ENCODE measurements at places on chromosomes 3 and 15.

- DNase-seq = no peak
Observed at GRCh38 chr3:29686889-29687592, 406.2 kb downstream of the RBMS3 start.

- no peak for DNase-seq
Observed at GRCh38 chr15:51335538-51336410, 2.6 kb downstream of the CYP19A1 start.

- no peak for DNase-seq
Observed at GRCh38 chr15:97012986-97013385, 682.5 kb downstream of the NR2F2 start.

DNA sequence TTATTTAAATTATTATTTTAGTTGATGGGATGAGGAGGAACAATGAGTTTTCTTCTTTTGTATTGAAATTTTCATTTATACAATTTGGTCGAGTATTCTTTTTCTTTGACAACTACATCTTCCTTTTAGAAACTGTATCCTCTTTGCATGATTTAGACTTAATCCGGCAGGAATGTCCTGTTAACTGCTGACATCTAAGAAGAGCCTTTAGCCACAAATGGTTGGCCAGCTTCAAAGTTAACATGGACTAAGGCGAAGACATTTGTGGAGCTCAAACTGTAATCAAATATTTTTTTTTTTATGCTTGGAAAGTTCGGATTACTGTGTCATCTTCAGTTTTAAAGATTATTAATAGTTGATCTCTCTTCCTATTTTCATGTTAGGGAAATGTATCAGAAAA is 43.2 kb downstream of the RIOX2 start:
- DNase-seq = no peak

- DNase-seq = no peak
Observed at GRCh38 chr3:148077965-148078364, 619.7 kb upstream of the AGTR1 start.

DNA sequence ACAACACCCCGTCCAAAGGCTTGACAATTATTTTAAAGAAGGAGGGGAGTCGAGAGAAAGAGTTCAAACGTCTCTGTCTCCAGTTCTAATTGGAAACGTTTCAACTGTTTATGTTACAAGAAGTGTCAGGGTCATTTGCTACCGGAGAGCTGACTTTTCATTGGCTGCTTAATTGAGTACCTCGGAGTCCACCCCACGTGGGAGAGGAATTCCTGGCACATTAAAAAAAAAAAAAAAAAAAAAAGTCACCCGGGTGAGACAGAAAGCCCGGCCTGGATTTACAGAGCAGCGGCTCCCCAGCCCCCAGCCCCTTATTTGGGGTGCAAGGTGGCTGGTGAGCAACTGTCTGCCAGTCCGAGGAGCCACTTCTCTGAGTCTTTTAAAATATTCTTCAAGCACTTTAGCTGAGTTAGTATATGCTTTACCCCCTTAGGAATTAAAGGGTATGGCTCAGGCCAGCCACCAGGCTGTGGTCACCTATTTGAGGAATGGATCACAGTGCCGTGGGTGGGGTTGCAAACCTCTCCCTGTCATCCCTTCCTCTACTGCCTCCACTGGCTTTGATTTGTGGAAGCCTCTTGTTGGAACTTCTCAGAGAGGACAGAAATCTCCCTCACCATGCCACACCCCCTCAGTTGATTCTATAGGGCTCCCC is 3.9 kb upstream of the TLE3 start:
- DNase-seq = no peak

- DNase-seq = no peak
Observed at GRCh38 chr3:156463123-156463522, 91.8 kb downstream of the SSR3 start.

- DNase-seq = no peak
Observed at GRCh38 chr3:19940643-19941042, 6.3 kb upstream of the RAB5A start.

Measured in T1000 (cell line).